ENCODE measurements at places on chromosomes 3 and 15.

DNA sequence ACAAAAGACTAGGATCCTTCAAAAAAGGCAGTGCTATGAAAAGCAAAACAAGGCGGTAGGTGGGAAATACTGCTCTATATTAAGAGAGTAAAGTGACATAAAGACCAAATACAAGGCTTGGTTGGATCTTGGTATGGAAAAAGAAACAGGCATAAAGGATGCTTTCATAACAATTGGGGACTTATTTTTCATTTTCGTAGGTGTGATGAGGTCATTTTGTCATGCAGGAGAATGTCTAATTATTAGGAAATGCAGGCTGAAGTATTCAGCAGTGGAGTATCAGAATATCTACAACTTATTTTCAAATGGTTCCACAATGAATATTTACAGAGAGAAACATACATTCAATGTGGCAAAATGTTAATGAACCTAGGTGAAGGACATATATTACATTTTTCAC, 9.0 kb downstream of the XPC start:
- DNase-seq = no peak

GRCh38 chr15:70795311-70795665, 31.9 kb upstream of the UACA start:
- no peak for DNase-seq

DNA sequence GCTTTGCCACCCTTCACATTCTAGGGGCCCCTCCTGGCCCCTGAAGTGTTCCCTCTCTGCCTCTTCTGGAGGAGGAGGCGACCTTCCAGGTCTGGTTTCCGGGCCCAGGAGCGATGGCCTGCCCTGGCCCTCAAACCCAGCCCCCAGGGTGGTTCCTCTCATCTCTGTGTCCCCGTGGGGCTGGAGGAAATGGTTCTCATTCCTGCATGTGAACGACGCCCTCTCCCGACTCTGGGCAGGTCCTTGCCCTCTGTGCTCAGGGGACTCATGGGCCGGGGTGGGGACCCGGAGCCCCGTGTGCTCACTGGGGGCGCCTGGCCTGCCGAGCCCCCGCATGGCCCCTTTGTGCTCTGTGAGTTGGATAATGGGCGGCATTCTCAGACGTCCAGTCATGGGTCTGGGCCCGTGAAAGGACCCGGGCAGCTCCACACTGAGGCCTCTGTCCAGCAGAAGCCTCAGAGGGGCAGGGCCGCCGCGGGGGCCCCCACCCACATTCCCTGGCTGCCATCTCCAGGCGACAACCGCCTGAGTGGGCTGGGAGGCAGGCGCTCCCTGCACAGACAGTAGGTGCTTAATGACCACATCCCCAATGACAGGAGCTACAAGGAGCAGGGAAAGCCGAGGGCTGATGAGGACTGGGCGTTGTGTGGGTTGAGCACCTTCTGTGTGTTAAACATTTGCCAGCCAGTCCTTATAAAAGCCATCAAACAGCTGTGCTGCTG, 5.5 kb upstream of the PLXND1 start:
- DNase-seq = no peak

GRCh38 chr15:59236394-59236793, 29.8 kb downstream of the LDHAL6B start:
- no peak for DNase-seq

- no peak for DNase-seq
Observed at GRCh38 chr15:37921527-37922385, 12.7 kb upstream of the TMCO5A start.

DNA sequence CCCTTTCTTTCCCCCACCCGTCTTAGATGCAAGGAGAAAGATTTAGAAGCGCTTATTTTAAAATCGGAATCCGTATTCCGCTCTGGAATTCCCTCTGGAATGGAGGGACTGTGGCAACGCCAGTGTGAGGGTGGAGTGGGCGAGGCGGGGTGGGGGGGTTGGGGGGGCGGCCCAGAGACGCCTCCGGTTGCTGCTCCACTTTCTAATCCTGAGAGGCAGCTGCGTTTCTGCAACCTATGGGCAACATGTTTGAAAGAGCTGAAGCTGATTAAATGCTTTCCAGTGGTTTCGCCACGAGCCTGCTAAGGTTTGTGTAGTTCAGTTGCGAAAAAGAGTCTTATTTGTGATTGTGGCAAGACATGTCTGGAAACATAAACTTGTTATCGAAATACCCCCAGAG, at the start of gene CCK:
Gene CCK, minus strand, starts transcription at position 101 of the 400 bp plus-strand sequence. CDS start 2,555 bp downstream, outside the sequence.
- no peak for DNase-seq

DNA sequence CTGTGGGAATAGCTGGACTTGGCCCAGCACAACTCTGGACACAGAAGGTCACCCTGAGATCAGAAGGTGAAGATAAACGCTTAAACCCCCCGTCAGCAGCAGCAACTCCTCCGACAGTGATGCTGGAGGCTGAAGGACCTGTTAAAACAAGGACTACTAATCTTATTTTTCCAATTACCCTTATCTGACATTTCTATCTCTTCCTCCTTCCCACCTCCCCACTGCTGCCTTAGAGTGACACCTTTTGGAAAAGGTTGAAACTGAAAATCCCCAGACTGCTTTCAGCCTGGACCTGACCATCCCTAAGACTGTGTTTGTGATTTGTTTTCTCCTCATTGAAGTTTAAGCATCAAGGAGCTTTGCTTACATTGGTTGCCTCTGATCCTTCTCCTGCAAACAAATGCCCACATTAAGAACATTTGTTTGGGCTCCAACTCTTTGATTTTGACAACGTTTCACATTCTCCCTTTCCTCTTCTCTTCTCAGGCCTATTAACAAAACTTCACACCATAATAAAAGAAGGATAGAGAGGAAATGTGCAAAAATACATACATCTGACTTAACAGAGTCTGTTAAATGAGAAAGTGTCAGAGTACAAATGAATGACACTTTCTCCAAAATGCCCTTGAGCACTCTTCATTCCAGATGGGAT, 410.6 kb upstream of the WNT5A start:
- no peak for DNase-seq

DNA sequence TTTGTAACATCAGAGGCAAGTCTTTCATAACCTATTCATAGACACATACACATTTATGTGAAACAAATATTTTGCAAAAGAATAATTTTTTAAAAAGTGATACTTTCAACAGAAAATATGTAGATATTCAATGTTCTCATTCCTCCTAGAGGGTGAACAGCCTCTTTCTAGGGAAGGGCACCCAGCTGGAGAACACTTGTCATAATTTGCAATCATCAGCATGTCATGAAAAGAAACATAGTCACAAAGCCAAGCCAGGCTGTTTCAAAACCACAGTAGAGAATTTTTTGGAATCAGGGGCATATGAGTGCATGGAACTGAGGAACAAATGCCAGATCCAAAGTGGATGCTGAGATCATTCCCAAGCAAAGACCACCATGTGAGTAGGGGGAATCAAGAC, 406.9 kb upstream of the ADAMTS9 start:
- no peak for DNase-seq

DNA sequence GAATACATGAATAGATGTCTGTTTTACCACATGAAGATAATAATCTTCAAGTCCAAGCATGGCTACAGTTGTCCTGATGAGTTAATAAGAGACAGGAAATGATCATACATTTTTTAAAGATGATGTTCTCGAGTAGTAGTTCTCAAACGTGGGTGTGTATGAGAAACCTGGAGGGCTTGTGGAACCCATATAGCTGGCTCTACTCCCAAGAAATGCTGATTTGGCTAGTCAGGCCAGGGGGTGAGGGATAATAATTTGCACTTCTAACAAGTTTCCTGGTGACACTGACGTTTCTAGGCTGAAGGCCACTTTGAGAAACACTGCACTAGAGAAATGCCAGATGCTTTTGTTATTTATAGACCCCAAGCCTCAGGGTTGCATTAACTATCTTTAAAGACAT, 37.0 kb downstream of the ROPN1B start:
- DNase-seq = no peak

- DNase-seq = no peak
Observed at GRCh38 chr3:60989626-60990441, 261.4 kb downstream of the FHIT start.

GRCh38 chr3:140614001-140614400, 63.9 kb upstream of the TRIM42 start:
- no peak for DNase-seq

- no peak for DNase-seq
Observed at GRCh38 chr3:112308151-112308911, 14.3 kb upstream of the SLC9C1 start.

DNA sequence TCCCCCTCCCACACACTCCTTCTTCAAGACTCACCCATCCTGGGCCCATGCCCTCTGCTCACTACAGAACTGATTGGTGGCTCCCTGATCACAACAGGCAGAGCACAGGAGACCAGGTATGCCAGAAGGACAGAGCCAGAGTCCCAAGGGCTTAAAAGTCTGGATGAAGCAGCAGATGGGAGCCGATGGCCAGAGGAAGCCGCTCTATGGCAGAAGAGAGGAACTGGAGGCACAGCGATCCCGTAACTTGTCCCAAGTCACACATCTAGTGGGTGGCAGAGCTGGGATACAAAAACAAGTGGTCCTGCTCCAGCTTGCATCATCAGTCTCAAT, 20.7 kb downstream of the ITGA11 start:
- DNase-seq = no peak

DNA sequence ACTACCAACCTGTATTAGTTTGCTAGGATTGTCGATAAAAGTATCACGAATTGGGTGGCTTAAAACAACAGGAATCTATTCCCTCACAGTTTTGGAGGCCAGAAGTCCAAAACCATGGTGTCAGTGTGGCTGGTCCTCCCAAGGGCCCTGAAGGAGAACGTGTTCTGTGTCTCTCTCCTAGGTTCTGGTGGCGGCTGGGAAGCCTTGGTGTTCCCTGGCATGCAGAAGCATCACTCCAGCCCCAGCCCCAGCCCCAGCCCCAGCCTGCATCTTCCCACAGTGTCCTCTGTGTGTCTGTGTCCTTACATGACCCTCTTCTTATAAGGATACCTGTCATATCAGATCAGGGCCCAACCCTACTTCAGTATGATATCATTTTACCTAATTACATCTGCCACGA, 272.5 kb upstream of the LYSMD4 start:
- DNase-seq = no peak

GRCh38 chr3:56375654-56376053, 92.6 kb downstream of the ERC2 start:
- no peak for DNase-seq

GRCh38 chr3:40499952-40500351, 5.9 kb upstream of the ZNF620 start:
- DNase-seq = no peak

DNA sequence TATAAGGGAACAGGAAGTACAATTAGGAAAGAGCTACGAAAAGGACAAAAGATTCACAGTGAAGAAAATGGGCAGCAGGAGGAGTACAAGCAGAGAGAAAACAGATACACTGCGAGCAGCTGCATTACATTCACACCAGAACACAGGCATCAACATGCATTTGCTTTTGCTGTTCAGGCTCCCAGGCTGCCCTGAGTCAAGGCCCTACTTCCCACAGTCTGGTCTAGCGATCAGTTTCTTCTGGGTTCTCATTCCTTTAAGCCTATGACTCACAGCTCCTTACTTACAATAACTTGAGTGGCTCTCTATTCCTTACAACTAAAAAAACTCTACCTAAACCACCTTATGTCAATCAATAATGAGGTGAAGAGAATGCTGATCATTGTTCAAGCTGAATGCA, 24.5 kb upstream of the ZNF445 start:
- no peak for DNase-seq
